ENCODE measurements at places on chromosomes 5 and 9.

- no peak for DNase-seq
Measured at GRCh38 chr5:65811004-65811403, 89.0 kb downstream of the NLN start.

DNA sequence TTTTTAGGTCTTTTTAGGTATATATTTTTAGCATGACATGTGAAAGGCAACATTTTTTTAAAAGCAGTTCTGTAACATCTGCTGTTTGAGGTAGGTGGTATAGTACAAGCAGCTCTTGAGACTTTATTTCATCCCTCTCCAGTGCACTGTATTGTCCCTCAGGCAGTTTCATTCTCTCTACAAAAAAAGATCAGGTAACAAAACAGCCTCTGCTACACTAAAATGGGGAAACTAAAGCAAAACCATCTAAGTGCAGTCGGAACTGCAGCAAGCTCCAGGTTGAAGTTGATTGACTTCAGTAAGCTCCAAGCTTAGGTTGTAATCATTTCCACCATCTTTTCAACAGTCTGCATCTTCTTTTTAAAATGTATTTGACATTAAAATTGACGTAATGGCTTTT is 195.6 kb downstream of the DEPDC1B start:
- no peak for DNase-seq

GRCh38 chr5:42491699-42492098 is 68.5 kb downstream of the GHR start:
- DNase-seq, result no peak

- DNase-seq, result no peak
Measured at GRCh38 chr5:163916861-163917260, 411.4 kb downstream of the MAT2B start.
